ENCODE measurements at places on chromosomes 7 and 10. TPM values are rescaled to one million over a fixed set of nuclear protein-coding genes. Genes with fewer than 3 reads are reported as not detected.

The AQP1 gene
- total RNA-seq: 75.8 TPM

The EN2 gene
- total RNA-seq: 0.11 TPM

The GATA3 gene
- total RNA-seq: 1.6 TPM

The CEP55 gene
- 7.3 TPM for total RNA-seq

The ATP6V0A4 gene
- total RNA-seq: 0.66 TPM

The TMEM229A gene
- total RNA-seq: 1.9 TPM

The LRRN3 gene
- 41.4 TPM for total RNA-seq

The GCK gene
- total RNA-seq: 5.9 TPM

The PRLHR gene
- total RNA-seq: not detected

The CTAGE4 gene
- 2.7 TPM for total RNA-seq

The DKK1 gene
- 5.7 TPM for total RNA-seq

The BLVRA gene
- 18.3 TPM for total RNA-seq

The ZNF117 gene
- 52.7 TPM for total RNA-seq

The MRC1 gene
- total RNA-seq: 9.5 TPM

The PRPF18 gene
- 61.7 TPM for total RNA-seq

The PON1 gene
- not detected for total RNA-seq

The TMEM139 gene
- 3.6 TPM for total RNA-seq

The CDC14C gene
- total RNA-seq: 0.22 TPM

The ABCB4 gene
- 4.6 TPM for total RNA-seq

The ADAMTS14 gene
- 5.2 TPM for total RNA-seq

The AZGP1 gene
- total RNA-seq: 15.0 TPM

The COL13A1 gene
- 8.1 TPM for total RNA-seq

The WDR86 gene
- 19.7 TPM for total RNA-seq

The FAM237B gene
- not detected for total RNA-seq

The EVX1 gene
- total RNA-seq: not detected

The KMT2E gene
- total RNA-seq: 320 TPM

The CH25H gene
- total RNA-seq: 0.99 TPM

The RHEB gene
- total RNA-seq: 87.1 TPM

The NUTM2E gene
- total RNA-seq: 0.33 TPM

The INSIG1 gene
- total RNA-seq: 90.6 TPM

The CFAP43 gene
- 6.3 TPM for total RNA-seq

The HGF gene
- total RNA-seq: 10.9 TPM

The IFIT1B gene
- total RNA-seq: 1.0 TPM

The TRIM50 gene
- total RNA-seq: not detected

All from camera-type eye (tissue), 1 donor.